Heart right ventricle (tissue), 16 donors: ENCODE measurements at places on chromosomes 1 and 21. TPM values are rescaled to one million over a fixed set of nuclear protein-coding genes. Genes with fewer than 3 reads are reported as not detected.

- DNase-seq, result no peak
Observed at GRCh38 chr1:13228343-13228781, 2.4 kb upstream of the PRAMEF18 start.

- peak; percentile 46 for DNase-seq
Observed at GRCh38 chr1:33653226-33653625, 180.8 kb downstream of the ZSCAN20 start.

- peak; percentile 14 for DNase-seq
Observed at GRCh38 chr1:153260585-153261280, 1.2 kb downstream of the LORICRIN start.

- no peak for DNase-seq
Observed at GRCh38 chr1:14741082-14741481, 142.6 kb downstream of the KAZN start.

The WLS gene
- total RNA-seq, result 97.6 TPM

- no peak for DNase-seq
Observed at GRCh38 chr21:27362249-27362648, 395.4 kb upstream of the ADAMTS5 start.

DNA sequence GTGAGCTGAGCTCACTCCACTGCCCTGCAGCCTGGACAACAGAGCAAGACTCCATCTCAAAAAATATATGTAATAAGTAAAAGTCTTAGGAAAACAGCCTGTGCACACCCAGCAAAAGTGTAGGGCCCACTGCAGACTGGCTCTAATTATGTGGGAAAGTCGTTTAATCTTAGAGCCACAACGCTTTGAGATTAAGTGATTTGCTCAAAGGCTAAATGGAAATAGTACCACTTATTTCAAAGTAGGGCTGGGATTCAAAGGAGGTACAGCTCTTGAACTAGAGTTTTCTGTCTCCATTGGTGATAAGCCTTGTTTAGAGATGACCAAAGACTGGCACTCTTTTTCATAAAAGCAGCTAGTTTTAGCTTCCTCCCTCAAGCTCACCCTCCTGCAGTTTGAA lies 2.2 kb downstream of the TACSTD2 start:
- no peak for DNase-seq

DNA sequence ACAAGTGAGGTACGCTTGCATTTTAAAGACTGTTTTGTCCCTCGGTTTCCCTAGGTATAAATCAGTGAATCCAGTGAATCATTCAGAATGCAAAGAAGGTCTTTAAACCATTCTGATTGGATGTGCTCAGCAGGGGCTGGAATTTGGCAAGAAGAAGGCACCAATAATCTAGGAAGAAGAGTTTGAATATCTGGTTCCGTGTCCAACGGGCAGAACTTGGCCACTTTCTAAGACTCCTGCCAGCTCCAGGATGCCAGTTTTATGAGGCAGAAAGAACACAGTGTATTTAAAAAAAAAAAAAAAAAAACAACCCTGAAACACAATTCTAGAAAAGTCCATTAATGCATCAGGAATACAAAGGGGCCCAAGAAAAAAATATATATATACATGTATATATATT lies 3.0 kb upstream of the TENT5C start:
- DNase-seq, result no peak

The COL11A1 gene
- not detected for total RNA-seq

GRCh38 chr1:98839840-98840239 lies 164.8 kb downstream of the PLPPR5 start:
- DNase-seq, result no peak

The SLX9 gene
- total RNA-seq, result 67.2 TPM

DNA sequence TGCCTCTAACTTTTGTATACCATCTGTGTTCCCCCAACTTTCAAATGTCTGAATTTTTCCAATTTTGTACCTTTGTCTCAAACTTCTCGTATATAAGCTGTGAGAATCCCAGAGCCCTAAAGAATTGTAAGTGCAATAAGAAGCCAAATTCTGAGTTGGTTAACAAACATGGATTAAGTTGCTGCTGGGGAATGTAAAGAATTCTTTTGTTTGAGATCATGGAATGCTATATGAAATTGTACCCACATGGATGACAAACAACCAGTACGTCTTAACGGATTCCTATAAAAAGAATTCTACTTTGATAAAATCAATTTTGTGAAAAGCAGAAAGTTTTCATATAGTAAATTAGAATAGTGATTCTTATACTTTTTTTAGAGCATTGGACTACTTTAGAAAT lies 72.4 kb upstream of the CYP2J2 start:
- DNase-seq, result no peak

GRCh38 chr1:66373157-66373591 lies 160.8 kb upstream of the SGIP1 start:
- no peak for DNase-seq

DNA sequence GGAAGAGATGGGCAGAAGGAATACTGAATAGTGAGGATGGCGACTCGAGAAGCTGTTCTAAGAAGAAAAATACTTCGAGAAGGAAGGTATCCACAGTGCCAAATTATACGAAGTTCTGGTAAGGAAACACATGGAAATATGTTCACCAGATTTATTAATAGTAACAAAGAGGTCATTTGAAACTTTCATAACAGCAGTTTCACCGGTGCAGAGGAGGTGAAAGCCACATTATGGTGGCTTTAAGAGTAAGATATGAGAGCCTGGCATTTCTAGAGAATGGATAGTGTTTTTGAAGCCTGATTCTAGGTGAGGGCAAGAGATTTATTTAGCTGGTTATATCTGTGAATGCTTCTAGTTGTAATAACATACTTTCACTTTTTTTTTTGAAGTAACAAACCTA lies 56.2 kb downstream of the DPYD start:
- no peak for DNase-seq

The C4BPB gene
- total RNA-seq, result not detected

- no peak for DNase-seq
Observed at GRCh38 chr1:147083919-147084272, 88.4 kb downstream of the PRKAB2 start.

DNA sequence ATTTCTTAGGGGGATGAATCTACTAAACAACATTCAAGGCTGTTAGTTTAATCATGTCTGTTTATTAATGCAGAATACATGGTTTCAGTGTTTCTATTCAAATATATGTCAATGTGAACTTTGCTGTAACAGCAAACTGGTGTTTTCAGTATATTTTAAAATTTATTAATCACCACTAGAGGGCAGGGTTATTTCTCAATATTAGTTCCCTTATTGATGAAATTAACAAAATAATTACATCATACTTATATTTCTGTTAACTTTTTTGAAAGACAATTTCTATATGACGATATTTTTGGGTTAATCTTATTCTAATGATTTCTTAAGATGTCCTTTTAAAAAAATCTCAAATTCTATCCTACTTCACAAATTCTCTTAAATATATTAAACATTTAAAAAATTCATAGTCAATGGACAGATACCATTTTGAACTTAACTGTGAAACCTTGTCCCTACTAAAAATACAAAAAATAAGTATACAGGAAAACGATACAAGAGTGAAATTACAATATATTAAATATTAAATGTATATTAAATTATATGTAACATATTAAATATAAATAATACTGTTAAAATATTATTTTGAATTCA lies 1034.1 kb upstream of the PRMT6 start:
- DNase-seq, result no peak

GRCh38 chr1:207925210-207925609 lies 14.3 kb upstream of the CD34 start:
- DNase-seq, result peak; percentile 44

DNA sequence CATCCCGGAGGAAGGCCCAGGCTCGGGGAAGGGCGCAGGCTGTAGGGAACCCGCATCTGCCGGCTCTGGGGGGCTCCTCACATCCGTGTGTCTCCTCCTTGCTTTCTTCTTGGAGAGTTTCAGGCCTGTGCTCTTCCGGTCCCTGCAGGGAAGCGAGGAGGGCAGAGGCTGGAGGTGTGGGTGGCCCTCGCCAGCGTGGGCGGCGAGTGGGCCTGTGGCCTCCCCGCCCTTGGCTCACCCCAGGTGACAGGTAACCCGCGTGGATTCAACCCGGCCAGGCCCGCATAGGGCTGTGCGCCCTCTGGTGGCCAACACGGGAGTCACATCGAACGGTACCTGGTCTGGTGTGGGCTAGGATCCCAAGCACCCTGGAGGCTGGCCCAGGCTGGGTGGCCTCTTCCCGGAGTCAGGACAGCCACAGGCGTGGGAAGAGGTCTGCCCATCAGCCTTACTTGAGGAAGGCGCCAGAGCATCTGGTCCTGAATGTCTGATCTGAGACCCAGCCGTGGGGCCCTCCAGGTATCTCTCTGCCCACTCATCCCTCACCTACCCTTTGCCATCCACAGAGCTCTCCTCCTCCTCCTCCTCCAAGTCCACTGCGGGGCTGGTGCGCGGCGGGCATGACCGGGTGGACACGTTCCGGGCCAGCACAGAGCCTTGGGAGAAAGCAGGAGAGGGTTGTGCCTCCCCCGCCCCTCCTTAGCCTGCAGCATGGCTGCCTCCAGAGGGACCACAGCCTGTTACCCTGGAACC lies 9.6 kb upstream of the TNFRSF25 start:
- DNase-seq, result no peak

The KRTAP21-2 gene
- total RNA-seq, result not detected

The TBX15 gene
- total RNA-seq, result 0.41 TPM

- DNase-seq, result no peak
Observed at GRCh38 chr1:203096566-203096965, 10.8 kb upstream of the MYOG start.

DNA sequence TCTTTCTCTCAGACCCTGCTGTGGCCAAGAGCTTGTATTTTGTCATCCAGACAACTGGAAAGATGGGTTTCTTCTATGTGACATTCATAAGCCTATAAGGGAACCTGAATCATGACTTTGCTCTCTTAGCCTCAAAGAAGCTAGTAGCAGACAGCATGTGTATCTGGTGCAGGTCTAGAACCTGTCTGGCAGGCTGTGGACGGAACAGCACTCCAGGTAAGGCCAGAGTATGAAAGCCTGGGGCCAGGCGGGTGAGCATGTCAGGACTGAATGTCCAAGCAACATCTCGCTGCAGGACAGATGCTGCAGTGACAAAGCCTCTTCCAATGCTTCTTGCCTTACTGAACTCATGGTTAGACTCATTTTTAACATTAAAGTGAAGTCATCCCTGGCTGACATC lies 32.8 kb downstream of the AKNAD1 start:
- DNase-seq, result no peak

- no peak for DNase-seq
Observed at GRCh38 chr1:193077991-193078390, 18.6 kb downstream of the RO60 start.

DNA sequence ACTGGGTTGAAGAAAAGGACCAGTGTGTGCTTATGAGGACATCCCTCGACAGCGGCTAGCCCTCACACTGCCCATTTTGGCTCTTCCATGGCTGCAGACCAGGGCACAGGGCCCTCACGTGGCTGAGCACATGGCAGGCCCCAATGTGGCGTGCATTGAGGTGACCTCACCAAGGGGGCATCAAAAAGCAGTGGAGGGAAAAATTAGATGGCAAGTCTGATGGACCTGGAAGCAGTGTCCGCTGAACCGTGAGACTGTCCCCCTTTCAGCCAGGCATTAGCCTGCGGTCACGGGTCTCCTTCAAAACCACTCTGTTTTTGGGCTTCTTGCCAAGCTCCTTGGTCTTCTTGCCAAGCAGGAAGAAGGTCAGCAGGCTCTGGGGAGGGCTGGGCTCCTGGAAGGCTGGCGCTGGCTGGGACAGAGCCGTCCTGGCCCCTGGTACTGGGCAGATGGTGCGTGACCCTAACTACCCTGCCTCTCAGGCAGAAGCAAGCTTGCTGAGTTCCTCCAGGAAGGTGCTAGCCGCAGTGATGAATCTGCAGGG lies 30.8 kb downstream of the TRIM67 start:
- DNase-seq, result peak; percentile 73

GRCh38 chr1:61326713-61327112 lies 244.4 kb downstream of the NFIA start:
- DNase-seq, result no peak

DNA sequence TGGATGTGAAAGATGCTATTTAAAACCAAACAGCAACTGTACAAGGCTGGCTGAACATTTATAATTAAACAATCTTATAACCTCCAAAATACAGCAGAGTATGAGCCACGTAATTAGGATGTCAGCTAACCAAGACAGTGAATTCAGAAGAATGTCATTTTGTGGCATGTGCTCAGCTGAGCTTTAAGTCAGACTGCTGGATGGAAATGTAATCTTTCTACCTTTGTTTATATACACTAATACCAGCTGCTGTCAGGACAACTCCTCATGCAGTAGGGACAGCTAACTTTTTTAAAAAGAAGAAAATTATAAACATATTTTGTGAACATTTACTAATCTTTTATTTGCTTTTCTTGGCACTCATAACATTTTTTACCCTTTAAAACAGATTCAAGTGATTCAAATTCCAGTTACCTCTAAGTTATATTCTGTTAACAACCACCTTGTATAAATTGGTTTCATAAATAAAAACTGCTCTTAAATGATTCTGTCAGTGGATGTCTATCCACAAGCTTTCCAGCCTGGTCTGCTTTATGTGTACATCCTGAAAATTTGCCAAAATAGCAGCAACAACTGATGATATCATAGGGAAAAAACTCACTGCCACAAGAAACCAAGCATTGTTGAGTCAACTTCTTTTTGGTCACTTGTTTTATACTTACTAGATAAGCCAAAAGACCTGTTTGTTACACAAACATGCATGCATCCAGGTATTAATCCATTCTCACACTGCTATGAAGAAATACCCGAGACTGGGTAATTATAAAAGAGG lies 36.1 kb downstream of the DPH5 start:
- no peak for DNase-seq

DNA sequence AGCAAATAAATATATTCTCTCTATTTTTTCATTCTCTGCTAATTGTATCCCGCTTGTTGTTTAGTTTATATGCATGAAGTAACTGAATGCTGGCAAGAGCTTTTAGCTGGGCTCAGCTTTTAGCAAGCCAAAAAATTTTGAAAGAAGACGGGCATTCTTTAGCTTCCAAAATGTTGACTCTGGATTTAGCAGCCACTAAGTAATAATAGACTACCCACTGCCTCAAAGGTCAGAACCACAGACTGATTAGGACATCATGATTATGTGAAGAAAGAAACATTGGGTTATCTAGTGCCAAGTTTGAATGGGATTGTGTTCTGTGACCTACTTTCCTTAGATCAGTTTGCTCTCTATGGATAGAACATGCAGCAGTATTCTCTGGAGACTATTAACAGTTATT lies 80.3 kb upstream of the DPH5 start:
- DNase-seq, result no peak

DNA sequence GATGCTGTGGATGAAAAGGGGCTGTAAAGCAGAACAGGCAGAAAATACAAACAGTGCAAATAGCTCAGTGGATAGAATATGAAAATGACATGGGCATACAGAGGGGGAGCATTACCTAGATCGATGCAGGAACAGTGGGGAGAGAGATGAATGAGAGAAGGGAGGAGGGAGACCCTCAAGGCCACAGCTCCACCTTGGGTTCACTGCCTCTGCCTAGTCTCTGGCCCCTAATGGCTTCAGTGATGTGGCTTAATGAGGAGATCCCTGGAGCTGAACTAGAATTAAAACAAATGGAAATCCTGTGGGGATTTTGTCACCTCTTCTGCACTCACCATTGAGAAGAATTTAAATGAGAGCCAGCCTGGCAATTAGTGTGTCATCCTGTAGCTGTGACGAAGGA lies 165.0 kb downstream of the TNR start:
- no peak for DNase-seq
